ENCODE measurements at places on chromosomes 2 and 18.

DNA sequence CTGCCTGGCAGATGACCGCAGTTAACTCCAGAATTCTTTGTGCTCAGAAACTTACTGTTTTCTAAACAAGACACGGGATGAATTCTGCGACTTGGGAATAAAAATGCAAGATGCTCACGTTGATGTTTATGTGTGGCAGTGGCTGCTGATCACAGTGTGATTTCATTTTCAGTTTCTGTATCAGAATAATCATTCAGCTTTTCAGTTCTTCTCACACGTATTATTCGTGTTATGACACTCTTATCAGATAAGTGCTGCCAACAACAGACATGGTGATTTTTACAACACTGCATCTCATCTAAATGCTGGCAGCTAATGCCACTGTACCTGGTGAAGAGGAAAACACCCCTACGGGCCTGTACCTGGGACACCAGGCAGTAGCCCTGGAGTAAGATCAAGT is 272.9 kb upstream of the REV1 start:
- no peak for DNase-seq

DNA sequence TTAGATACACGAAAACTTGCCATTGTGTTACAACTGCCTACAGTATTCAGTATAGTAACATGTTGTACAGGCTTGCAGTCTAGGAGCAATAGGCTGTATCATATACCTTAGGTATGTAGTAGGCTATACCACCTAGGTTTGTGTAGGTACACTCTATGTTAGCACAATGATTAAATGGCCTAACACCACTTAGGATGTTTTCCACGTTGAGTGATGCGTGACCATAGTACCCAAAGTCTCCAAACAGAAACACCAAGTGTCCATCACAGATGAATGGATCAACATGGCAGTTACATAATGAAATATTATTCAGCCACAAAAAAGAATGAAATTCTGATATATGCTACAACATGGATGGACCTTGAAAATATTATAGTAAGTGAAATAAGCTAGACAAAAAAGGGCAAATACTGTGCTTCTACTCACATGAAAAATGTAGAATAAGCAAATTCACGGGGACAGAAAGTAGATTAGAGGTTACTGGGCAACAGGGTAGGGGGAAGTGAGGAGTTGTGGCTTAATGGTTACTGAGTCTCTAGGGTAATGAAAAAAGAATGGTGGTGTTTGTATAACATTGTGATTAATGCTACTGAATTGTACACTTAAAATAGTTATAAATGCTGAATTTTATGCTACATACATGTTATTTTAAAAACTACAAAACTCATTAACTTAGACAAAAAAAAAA is 62.6 kb downstream of the TMEM131 start:
- DNase-seq, result no peak

DNA sequence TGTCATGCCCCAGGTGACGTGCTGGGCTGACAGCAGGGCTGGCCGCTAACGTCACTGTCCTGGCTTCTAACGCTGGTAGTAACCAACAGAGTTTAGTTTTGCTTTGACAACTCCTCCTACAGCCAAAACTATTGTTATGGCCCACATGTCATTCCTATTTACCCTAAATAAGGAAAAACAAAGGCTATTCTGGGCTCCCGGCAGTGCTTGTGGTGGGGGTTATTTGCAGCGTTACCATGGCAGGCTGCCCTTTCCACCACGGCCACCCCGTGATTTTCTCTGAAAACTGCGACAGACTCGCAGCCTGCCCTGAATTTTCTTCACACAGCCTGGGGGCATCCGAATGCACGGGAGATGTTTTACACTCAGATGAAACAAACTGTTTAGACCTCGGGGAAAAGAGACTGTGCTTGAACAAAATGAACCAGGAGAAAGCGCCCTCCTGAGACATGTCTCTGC is 115.2 kb downstream of the FAM210A start:
- no peak for DNase-seq

DNA sequence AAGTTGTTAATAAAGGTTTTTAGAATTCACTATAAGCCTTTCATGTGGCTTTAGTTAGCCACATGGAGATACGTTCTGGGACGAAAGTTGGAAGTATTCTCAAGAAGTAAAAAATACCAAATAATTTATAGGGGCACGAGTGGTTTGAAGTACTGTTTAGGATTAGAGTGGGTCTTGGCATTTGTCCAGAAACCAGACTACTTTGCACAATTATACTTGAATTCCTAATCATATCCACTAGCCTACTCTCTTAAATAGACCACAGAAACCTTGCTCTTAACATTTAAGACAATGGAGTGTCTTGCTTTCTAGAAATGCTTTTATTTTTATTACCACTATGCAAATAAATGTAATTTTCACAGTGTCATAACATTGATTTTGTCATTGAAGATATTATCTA is 44.6 kb downstream of the UBE2E3 start:
- DNase-seq, result no peak

DNA sequence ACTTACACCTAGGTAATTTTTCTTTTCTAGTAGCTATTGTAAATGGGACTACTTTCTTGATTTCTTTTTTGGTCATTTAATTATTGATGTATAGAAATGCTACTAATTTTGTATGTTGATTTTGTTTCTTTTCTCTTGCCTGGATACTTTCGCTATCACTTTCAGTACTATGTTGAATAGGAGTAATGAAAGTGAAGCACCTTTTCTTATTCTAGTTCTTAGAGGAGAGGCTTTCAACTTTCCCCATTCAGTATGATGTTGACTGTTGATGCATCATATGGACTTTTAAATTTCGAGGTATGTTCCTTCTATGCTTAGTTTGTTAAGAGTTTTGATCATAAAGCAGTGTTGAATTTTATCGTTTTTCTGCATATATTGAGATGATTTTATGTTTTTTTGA is 142.5 kb downstream of the CDH19 start:
- no peak for DNase-seq

DNA sequence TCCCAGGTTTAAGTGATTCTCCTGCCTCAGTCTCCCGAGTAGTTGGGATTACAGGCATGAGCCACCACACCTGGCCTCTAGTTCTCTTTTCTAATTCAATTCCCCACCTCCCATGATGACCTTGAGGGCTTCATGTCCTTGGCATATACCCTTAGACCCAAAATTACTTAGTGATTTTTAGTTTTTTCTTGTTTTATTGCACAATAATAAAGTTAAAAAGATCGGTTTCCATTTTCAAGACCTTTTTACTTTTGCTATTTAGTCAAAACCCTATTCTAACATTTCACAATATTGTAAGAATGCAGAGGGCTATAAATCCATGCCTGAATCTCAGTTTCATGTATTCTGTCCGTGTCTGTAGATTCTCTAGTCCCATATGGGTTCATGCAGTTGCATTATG is 354.6 kb upstream of the FANCL start:
- DNase-seq, result no peak

DNA sequence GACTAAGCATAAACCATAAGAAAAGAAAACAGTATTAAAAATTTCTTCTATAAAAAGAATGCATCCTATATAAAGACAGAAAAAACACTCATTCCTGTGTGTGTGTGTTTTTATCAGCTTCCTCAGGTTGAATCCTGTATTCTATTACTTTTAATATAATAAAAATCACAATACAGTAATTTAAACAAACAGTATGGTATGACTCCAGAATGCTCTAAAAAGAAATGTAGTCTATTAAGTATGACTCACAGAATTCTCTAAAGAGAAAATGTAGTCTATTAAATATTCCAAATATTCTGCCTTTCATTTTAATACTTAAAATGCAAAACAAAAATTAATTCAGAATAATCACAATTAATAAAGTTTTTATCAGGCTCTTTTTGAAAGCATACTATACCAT is 19.8 kb downstream of the CCDC88A start:
- no peak for DNase-seq

DNA sequence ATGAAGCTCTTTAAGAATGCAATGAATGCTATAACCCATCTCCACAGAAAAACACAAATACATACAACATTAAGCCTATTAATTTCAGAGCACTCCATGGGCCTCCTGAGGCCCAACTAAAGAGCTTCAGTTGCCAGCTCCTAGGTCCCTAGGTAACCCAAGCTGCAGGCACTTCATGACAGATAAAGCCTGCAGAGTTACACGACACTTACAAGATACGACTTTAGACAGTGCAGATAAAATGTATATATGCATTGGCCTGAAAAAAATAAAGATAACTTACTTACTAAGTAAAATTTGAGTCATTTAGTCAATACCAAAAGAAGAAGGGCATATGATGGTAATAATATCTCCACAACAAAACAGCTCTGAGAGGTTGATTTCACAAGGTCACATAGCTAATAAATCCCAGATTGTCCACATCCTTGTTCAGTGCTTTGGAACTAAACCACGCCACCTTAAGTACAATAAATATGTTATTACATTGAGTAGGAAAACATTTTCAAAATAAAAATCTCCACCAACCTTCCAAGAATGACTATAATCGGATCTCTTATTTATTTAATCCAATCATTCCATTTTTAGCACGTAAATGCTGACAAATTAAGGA is 3.4 kb downstream of the MAP4K3 start:
- no peak for DNase-seq

GRCh38 chr2:128076461-128077106 is 14.4 kb upstream of the UGGT1 start:
- no peak for DNase-seq

- DNase-seq, result no peak
Measured at GRCh38 chr2:184312970-184313369, 285.4 kb upstream of the ZNF804A start.

DNA sequence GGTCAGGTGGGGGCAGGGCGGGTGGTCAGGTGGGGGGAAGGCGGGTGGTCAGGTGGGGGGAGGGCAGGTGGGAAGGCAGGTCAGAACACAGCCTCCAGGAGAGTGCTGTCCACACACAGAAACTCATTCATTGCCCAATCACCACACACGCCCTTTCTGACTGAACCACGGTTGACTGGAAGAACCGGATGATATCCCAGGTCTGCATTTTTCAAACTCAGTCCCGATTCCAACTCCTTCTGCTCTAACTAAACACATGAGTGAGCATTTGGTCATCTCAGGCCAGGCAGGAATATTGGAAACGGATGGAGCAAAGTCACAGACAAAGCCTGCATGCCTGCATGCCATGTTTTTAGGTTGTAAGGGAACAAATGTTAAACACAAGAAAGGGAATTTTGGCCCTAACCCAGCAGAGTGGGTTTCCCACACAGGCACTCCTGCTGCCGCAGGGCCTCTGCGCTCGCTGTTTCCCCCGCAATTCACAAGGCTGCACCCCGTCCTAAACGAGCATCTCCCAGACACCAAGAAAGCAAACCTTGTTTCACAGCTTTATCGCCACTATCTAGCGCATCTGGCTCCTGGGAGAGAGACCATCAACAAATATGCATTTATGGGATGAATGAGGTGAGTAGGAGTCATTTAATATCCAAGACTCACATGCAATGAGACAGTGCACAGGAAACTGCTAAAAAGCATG is 100.1 kb downstream of the ZNF516 start:
- DNase-seq, result no peak

GRCh38 chr2:39919511-39920306 is 140.7 kb upstream of the THUMPD2 start:
- DNase-seq, result no peak

DNA sequence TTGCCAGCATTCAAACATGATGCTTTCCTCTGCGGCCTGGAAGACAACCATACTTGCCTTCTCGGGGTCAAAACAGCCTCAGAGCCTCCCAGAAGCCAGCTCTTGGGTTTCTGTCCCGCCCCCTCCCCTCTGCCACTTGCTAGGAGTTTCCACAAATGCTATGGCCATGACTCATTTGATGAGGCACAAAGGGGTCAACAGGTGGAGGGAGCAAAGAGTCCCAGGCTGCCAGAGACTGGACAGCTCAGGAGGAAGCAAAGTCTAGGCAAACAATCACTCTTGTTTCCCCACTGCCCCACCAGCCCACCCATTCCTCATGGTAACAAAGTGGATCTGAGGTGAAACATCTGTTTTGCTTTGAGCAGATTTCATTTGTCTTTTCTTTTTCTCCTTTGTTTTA is 551.1 kb downstream of the TNS1 start:
- DNase-seq, result no peak

DNA sequence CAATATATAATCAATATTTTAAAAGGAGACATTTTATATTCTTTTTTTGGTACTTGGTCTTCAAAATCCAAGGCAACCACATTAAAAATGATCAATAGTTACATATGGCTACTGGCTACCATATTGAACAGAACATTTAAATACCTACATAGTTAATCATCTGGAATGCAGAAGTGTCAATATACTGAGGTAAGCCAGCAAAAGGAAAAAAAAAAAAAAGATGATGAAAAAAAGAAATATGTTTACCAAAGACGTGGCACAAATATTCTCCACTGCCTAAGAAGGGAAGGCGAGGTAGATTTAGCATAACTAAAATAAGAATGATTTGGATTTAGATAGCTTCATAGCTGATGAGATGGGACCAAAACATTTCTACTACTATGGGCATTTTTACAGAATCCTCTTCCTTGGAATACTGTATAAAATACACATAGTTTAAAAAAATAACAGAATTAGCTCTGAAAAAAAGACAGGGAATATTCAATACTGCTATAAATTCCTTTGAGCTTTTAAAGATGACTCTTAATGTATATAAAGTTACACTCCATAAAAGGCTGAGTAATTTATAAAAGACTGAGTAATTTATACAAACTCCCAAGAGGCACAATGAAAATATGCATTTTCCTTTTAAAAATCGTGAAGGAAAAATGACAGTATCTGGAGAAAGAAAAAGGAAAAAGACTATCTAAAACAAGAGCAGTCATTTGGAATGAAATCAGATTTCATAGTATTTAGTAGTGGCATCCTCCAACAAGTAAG is 63.5 kb downstream of the CDH2 start:
- no peak for DNase-seq

GRCh38 chr2:47617523-47618271 is 165.2 kb upstream of the MSH6 start:
- DNase-seq, result no peak

DNA sequence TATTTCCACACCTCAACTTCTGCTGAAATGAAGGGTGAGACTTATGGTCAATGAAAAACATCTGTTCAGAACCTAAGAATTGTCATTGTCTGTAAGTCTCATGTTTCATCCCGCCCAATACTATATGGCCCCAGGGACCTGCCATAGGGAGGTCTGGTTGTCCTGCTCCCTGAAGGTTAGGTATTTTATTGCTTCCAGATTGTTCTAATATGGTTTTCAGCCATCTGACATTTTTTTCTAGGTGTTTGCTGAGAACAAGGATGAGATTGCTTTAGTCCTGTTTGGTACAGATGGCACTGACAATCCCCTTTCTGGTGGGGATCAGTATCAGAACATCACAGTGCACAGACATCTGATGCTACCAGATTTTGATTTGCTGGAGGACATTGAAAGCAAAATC is 7.3 kb downstream of the XRCC5 start:
- no peak for DNase-seq

GRCh38 chr2:54579682-54580620 is 123.8 kb downstream of the SPTBN1 start:
- no peak for DNase-seq

- DNase-seq, result no peak
Measured at GRCh38 chr18:25019931-25020330, 332.0 kb downstream of the ZNF521 start.

DNA sequence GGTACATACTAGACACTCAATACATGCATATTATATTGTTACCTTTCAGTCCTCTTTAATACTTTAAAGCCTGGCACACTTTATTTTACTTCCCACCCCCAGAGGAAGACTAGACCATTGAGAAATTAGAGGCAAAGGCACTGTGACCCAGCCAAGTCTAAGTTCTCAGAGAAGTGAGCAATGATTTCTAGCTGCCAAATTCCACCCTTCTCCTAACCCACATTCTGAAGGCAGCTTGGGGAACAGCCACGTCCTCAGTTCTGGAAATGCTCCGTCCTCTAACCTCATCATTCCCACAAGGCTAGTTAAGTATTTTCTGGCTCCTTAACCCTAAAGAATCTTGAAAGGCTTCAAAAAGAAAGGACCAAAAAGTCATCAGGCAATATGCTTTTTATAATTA is 86.6 kb downstream of the COL5A2 start:
- DNase-seq, result no peak
